ENCODE measurements at places on chromosomes 5 and 9.

DNA sequence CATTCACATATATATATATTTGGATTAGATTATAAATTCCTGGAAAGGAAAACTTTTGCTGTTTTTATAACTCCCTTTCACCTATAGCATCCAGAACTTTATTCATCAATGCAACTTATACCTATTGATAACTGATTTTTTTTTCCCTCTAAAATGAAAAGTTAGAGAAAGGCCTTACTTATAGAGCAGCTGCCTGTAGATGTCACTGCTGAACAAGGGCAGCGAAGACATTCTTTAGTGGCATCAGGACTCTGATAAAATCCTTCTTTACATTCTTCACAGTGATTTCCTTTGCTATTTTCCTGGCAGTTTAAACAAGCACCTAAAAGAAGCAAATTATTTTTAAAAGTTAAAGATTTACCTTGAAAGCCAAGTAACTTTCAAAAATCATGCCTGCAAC is 32.3 kb upstream of the CDK5RAP2 start:
- DNase-seq, result no peak

GRCh38 chr9:91163773-91164471 is 197.8 kb downstream of the AUH start:
- DNase-seq, result peak; percentile 69

DNA sequence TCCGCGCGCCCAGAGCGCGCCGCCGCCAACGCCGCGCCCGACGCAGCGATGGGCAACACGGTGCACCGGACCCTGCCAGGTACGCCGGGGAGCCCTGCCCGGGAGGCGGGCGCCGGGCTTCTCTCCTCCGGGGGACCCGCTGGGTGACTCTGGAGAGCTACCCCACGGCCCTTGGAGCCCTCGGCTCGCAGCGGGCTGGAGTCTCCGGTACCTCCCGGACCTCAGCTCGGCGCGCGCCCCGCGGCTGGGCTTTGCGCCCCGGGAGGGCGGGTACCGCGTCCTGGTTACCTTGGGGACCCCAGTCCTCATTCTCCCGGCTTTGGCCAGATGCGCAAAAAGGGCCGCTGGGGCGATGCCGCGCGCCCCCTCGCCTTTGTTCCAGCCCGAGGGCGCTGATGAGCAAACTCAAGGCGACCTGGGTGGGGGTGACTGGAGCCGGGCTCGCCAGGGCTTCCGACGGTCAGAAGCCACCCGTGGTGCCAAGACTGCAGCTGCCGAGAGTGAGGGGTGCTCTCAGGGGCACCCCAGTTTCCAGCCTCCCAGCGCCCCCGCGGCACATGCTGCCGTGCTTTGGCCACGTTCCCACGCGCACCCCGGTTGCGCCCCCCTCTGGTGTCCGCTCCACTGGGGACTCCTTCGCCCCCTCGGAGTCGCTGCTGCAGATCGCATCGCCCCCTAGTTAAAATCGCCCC is 442 bp downstream of the NEURL1B start:
- DNase-seq, result no peak

GRCh38 chr9:86407022-86407421 is 52.8 kb upstream of the TUT7 start:
- DNase-seq, result peak; percentile 61

DNA sequence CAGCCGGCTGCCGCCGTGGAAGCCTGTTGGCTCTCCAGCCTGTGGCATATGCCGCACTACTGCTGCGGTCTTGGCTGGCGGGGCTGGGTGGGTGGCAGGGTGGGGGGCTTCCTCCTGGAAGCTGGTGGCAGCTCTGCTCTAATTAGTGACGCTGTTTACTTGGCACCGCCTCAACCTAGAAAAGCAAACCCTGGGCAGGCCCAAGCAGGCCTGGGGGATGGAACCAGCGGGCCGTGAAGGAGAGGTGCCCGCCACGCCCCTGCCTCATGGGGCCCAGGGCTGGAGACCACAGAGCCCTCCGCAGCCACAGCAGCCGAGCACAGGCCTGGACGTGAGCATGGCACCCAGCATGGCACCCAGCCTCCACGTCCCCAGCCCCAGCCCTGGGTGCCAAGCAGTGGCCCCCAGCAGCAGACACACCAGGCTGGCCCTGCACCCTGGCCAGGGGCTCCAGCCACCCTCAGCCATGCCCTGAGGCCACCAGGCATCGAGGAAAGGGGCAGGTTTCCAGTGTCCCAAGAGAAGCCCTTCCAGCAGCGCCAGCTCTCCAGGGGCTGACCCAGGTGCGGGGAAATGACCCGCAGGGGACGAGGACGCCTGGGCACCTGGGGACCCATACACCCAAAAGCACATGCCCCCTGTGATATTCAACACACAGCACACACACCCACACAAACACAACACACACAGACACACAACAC is 5.4 kb upstream of the CCDC187 start:
- DNase-seq, result no peak

All from activated CD4-positive, alpha-beta memory T cell treated with anti-CD3 and anti-CD28 coated beads for 36 hours (primary cell).